ENCODE measurements at places on chromosomes 13 and 19.

DNA sequence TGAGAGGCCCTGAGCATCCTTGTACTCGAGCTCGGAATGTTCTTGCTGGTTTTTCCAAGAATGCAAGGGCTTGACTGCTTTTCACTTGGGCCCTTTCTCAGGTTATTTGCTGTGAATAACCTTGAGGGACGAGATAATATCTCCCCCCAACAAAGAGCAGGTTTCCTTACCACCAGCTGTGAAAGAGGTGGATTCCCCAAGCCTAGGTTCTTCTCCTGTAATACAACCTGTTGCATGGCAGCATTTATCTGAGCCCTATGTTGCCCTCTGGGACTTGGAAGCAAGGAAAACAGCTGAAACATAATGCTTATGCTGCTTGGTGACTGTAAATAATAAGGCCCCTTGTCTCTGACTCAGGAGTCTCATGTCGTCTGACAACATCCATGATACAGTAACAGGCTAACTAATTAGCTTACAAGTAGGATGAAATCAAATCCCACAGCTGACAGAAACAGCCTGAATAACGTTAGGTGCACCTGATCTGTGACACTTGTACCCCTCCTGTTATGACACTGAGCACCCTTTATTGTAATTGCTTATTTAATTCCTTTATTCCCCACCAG is 43.6 kb upstream of the RCBTB2 start:
- H3K27me3 ChIP-seq, result no peaks in the 10 kb centered on the region
- no peaks in the 10 kb centered on the region for H3K36me3 ChIP-seq
- no peak for DNase-seq

- no peak overlapping the region for H3K4me3 ChIP-seq
- H3K4me1 ChIP-seq, result no peaks in the 10 kb centered on the region
Observed at GRCh38 chr13:40247845-40248244, 418.6 kb downstream of the FOXO1 start.

DNA sequence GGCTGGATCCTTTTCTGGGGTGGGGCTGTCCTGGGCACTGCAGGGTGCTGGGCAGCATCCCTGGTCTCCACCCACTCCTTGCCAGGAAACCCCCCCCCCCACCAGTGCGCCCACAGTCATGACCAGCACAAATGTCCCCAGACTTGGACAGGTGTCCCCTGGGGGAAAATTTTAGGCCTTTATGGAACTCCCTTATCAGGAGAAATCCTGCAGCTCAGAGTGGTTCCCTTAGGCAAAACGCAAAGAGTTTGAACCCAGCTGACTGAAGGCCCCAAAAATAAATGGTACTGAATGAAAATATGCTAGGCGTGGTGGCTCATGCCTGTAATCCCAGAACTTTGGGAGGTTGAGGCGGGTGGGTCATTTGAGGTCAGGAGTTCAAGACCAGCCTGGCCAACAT is 51.8 kb downstream of the GADD45B start:
- H3K27me3 ChIP-seq, result peaks cover 7% of the 10 kb centered on the region
- no peak overlapping the region for H3K27ac ChIP-seq
- no peak for DNase-seq
- H3K4me1 ChIP-seq, result peaks cover 4% of the 10 kb centered on the region
- H3K4me3 ChIP-seq, result no peak overlapping the region

GRCh38 chr19:32195706-32196610 is 149.5 kb upstream of the ZNF507 start:
- no peak for DNase-seq
- no peak overlapping the region for H3K27ac ChIP-seq
- H3K4me3 ChIP-seq, result no peak overlapping the region
- no peaks in the 10 kb centered on the region for H3K27me3 ChIP-seq
- H3K4me1 ChIP-seq, result no peaks in the 10 kb centered on the region
- H3K36me3 ChIP-seq, result no peaks in the 10 kb centered on the region

- no peaks in the 10 kb centered on the region for H3K36me3 ChIP-seq
- no peak overlapping the region for H3K4me3 ChIP-seq
- H3K4me1 ChIP-seq, result no peaks in the 10 kb centered on the region
- no peaks in the 10 kb centered on the region for H3K27me3 ChIP-seq
- no peak overlapping the region for H3K27ac ChIP-seq
Observed at GRCh38 chr13:30808600-30808999, 73.3 kb downstream of the ALOX5AP start.
